ENCODE measurements at places on chromosomes 11 and 22.

GRCh38 chr11:116851626-116852025 lies 14.2 kb upstream of the APOA1 start:
- DNase-seq = no peak
- H3K27me3 ChIP-seq = no peaks in the 10 kb centered on the region
- H3K27ac ChIP-seq = peak overlapping the region; percentile 63
- no peak overlapping the region for H3K4me3 ChIP-seq

- H3K4me3 ChIP-seq = no peak overlapping the region
- H3K4me1 ChIP-seq = no peaks in the 10 kb centered on the region
- no peaks in the 10 kb centered on the region for H3K27me3 ChIP-seq
- no peak for DNase-seq
- no peaks in the 10 kb centered on the region for H3K36me3 ChIP-seq
- no peak overlapping the region for H3K27ac ChIP-seq
Measured at GRCh38 chr11:113587308-113587739, 112.1 kb upstream of the DRD2 start.

DNA sequence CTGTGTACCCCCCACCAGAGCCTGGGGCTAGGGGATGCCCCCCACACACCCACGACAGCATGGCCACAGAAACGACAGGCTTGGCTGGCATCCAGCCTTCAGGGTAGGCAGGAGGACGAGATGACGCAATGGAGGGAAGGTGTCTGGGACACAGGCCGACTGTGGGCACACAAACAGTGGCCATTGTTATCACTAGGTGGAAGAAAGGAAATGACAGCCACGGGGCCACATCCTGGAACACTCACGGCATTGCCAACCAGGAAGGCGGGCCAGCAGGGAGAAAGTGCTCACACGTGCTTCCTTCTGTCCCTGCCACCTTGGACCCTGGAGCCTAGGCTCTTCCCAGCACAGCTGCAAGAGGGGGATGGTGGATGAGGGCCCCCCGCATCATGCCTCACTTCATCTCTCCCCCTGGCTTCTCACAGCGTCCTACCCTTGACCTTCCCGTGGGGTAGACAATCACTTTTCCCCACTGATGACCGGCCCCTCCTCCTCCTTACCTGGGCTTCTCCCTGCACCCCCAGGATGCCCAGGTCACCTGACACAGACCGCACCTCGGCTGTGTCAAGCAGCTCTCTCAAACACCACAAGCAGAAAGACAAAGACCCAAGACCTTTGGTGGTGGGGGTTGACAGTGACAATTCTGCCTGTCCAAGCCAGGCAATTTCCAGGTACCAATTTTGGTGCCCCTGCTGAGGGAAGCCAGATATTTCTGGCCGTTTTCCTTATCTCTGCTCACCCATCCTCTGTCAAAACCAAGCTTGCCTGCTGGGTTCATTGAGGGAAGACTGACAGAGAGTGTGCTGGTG lies 8.6 kb downstream of the PLA2G6 start:
- H3K27ac ChIP-seq = peak overlapping the region; percentile 76
- no peaks in the 10 kb centered on the region for H3K27me3 ChIP-seq
- DNase-seq = peak; percentile 93
- H3K4me1 ChIP-seq = peaks cover 56% of the 10 kb centered on the region

DNA sequence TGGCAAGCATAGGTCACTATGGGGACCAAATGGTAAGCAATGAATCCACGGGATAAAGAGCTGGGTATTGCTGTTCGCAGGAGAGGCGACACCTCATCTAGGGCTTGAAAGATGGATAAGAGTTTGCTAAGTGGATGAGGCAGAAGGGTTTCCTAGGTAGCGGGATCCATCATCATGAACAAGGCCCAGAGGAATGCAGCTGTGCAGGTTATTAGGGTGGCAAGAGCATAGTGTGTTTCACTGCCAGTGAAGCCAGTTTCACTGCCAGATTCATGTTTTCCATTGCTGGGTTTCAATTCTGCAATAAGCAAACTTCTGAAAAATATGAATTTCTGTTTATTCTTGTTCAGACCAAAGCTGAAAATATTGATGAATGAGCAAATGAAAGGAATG lies 27.2 kb downstream of the WEE1 start:
- H3K27ac ChIP-seq = no peak overlapping the region
- no peaks in the 10 kb centered on the region for H3K27me3 ChIP-seq
- no peaks in the 10 kb centered on the region for H3K36me3 ChIP-seq
- no peak overlapping the region for H3K4me3 ChIP-seq

DNA sequence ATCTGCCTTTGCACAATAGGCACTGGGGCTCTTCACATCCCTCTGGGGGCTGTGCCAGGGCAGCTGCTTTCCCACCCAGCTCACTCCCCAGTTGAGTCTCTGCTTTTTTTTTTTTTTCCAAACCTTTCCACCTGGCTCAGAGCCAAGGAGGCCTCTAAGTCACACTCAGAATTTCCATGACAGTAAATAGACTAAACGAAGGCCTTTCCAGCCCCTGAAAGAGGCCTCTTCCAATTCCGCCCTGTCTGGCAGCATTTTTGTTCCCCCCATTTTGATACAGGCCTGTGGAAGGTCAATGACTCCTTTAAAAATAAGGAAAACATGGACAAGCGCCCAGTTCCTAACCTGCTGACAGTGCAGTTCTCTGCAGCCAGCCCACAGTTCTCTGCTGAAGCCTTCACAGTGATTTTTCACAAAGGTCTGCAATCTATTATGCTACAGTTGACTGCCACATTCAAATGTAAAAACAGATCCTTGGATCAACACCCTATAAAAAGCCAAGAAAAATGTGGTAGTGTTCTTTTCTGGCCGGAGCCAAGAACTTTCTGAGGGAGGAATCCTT lies 107.5 kb upstream of the SESN3 start:
- H3K36me3 ChIP-seq = no peaks in the 10 kb centered on the region
- no peaks in the 10 kb centered on the region for H3K27me3 ChIP-seq
- no peak overlapping the region for H3K4me3 ChIP-seq
- DNase-seq = peak; percentile 94
- H3K27ac ChIP-seq = peak overlapping the region; percentile 76

DNA sequence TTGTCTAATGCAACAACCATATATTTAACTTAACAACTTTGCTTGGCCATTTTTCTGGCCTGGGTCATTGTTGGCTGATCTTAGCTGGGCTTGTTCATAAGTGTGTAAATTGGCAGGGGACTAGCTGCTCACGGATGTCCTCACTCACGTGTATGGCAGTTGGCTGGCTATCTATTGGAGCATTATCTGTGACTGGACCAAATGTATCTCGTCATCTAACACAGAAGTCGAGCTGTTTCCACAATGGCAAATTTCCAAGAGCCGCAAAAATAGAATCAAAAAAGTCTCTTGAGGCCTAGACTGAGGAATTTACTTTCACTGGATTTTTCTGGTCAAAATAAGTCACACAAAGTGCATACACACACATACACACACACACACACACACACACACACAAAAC lies 893.3 kb downstream of the FAM181B start:
- no peaks in the 10 kb centered on the region for H3K27me3 ChIP-seq
- DNase-seq = no peak
- H3K4me1 ChIP-seq = no peaks in the 10 kb centered on the region
- H3K27ac ChIP-seq = no peak overlapping the region

GRCh38 chr11:111937844-111938243 lies 701 bp downstream of the DIXDC1 start:
- H3K4me1 ChIP-seq = peaks cover 35% of the 10 kb centered on the region
- H3K27me3 ChIP-seq = no peaks in the 10 kb centered on the region
- no peaks in the 10 kb centered on the region for H3K36me3 ChIP-seq
- H3K27ac ChIP-seq = peak overlapping the region; percentile 81
- no peak for DNase-seq
- H3K4me3 ChIP-seq = peak overlapping the region; percentile 90

- H3K4me1 ChIP-seq = peaks cover 13% of the 10 kb centered on the region
- H3K27ac ChIP-seq = no peak overlapping the region
- H3K27me3 ChIP-seq = no peaks in the 10 kb centered on the region
- no peak for DNase-seq
Measured at GRCh38 chr11:119669487-119669886, 59.5 kb downstream of the NECTIN1 start.

DNA sequence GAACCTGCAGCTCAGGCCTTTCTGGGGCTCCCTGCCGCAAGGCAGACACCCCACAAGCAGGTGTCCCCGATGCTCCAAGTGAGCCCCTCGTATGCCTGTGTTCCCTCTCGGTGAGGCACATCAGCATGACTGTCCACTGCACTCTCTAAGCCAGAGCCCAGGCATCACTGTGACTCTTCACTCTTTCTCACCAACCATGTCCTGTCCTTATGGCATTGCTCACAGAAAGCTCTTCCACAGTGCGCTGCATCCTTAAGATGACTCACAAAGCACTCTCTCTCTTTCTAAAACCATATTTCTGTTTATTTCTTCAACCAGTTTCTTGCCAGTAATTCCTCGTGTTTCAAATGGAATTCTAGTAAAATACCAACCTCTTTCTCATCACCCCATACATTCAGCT lies 18.1 kb downstream of the GAB4 start:
- no peak for DNase-seq
- H3K36me3 ChIP-seq = no peaks in the 10 kb centered on the region
- H3K4me1 ChIP-seq = no peaks in the 10 kb centered on the region
- H3K27me3 ChIP-seq = no peaks in the 10 kb centered on the region
- H3K4me3 ChIP-seq = no peak overlapping the region
- no peak overlapping the region for H3K27ac ChIP-seq

- H3K27ac ChIP-seq = no peak overlapping the region
- DNase-seq = no peak
- H3K4me1 ChIP-seq = no peaks in the 10 kb centered on the region
- no peaks in the 10 kb centered on the region for H3K36me3 ChIP-seq
- H3K27me3 ChIP-seq = peaks cover 77% of the 10 kb centered on the region
- H3K4me3 ChIP-seq = no peak overlapping the region
Measured at GRCh38 chr22:36730176-36730858, 26.8 kb upstream of the CACNG2 start.

GRCh38 chr22:43878079-43878795 lies 13.6 kb downstream of the PNPLA5 start:
- H3K27me3 ChIP-seq = no peaks in the 10 kb centered on the region
- no peak for DNase-seq
- H3K4me3 ChIP-seq = no peak overlapping the region
- H3K36me3 ChIP-seq = no peaks in the 10 kb centered on the region
- no peaks in the 10 kb centered on the region for H3K4me1 ChIP-seq

GRCh38 chr11:65571940-65572339 lies 398 bp upstream of the FAM89B start:
- peak overlapping the region; percentile 95 for H3K27ac ChIP-seq
- peak overlapping the region; percentile 89 for H3K4me3 ChIP-seq
- no peaks in the 10 kb centered on the region for H3K27me3 ChIP-seq
- H3K36me3 ChIP-seq = no peaks in the 10 kb centered on the region

DNA sequence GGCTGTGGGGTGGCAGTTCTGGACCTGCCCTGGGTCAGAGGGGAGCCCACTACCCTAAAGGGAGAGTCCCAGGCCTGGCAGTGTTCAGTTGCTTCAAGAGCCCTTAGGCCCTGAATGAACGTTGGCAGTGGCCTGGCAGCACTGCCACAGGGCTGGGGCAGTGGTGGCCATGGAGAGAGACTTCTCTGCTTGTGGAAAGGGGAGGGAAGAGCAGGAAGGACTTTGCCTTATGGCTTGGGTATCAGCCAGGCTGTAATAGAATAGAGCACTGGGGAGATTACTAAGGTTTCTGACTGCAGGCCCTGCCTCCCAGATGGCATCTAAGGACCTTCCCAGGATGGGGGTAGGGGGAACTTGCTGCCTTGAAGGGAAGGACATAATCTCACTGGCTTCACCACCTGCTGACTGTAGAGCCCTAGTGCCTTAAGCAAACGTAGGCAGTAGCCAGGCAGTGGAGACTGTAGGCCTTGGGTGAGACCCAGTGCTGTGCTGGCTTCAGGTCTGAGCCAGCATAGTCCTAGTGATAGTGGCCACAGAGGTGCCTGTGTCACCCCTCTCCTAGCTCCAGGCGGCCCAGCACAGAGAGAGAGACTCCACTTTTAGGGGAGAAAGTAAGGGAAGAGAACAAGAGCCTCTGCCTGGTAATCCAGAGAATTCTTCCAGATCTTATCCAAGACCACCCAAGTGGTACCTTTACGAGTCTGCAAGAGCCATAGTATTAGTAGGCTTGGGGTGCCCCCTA lies 27.6 kb downstream of the PLA2G6 start:
- H3K36me3 ChIP-seq = no peaks in the 10 kb centered on the region
- no peak for DNase-seq
- H3K4me3 ChIP-seq = no peak overlapping the region
- H3K4me1 ChIP-seq = peaks cover 4% of the 10 kb centered on the region

DNA sequence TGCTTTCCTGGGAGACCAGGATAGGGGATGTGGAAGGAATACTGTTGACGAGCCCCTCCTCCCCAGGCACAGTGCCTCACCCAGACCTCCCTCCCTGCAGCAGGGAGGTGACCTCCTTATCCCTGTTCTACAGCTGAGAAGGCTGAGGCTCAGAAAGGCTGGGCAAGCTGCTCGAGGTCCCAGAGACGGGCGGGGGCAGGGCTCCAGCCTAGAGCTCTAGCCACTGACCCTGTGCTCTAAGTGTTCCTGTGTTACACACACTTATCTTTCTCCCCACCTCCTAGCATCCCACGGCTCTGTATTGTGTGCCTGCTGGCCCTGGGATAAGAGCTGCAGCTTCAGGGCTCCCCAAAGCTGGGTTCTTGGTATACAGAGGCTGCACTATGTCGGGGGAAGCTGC lies 7.9 kb downstream of the CCDC134 start:
- H3K36me3 ChIP-seq = peaks cover 43% of the 10 kb centered on the region
- no peak overlapping the region for H3K4me3 ChIP-seq
- H3K27ac ChIP-seq = no peak overlapping the region
- H3K27me3 ChIP-seq = no peaks in the 10 kb centered on the region

DNA sequence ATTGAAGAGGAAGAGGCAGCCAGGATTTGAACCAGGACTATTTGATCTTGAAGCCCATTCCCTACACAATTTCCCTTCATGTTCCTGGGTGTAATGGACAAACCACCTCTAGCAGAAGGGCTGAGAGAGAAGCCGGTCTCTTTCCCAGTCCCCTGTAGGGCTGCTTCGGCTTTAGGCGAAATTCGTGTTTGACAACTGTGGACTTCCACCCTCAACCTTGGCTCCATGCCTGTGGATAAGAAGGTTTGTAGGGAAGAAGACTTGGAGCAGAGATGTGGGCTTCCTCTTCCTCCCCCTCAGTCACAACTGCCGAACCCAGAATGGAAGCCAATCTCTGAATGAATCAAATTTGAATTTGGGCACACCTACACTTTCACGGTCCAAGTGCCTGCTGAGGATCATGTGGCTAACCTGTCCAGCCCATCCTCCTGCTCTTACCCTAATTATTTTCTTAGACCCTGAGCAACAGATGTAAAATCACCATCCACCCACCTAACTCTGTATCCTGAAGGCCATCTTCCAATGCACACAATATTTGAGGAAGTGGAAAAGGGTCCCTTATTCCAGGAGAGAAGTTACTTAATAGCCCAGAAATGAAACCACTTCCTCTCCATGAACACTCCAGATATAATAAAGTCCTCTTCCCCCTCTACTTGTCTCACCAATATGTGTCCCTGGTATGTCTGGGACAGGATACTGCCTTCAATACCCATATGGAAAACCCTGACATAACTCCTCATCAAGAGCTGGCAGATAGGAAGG lies 10.1 kb upstream of the SCN2B start:
- no peak for DNase-seq
- H3K27ac ChIP-seq = no peak overlapping the region
- H3K27me3 ChIP-seq = no peaks in the 10 kb centered on the region

Measured in stomach (tissue), 19 donors.